ENCODE measurements at places on chromosomes 2 and 18. TPM values are rescaled to one million over a fixed set of nuclear protein-coding genes. Genes with fewer than 3 reads are reported as not detected.

The RTKN gene
- total RNA-seq, result 3.9 TPM

The UPP2 gene
- not detected for total RNA-seq

The COL6A3 gene
- total RNA-seq, result 7.9 TPM

The FAM124B gene
- total RNA-seq, result 2.0 TPM

The SMYD1 gene
- total RNA-seq, result not detected

The COL4A3 gene
- total RNA-seq, result not detected

The CNNM4 gene
- total RNA-seq, result 10.1 TPM

The SNTG2 gene
- not detected for total RNA-seq

The ALLC gene
- not detected for total RNA-seq

The SERPINB2 gene
- total RNA-seq, result not detected

The CNDP1 gene
- total RNA-seq, result 0.09 TPM

The IL1F10 gene
- not detected for total RNA-seq

DNA sequence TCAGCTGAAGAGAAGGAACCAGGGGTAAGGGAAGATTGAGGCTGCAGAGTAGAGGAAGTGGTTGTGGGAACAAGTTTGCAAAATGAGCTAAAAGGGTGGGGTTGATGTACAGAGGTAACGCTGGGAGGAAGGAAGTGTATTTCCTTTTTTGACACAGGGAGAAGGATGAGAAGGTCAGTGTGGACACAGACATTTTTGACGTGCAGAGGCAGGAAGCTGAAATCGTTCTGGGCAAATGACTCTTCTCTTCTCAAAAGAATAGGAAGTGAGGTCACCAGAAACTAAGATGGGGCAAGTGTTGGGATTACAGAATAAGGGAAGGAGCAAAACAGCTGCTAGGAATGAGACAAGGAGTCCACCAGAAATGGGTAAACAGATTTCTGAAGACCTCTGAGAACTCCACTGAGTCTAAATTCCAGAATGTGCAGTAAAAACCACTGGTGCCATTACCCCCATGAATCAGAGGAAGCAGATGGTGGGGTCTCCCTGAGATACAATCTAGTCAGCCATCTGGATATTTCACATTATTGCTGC, 20.0 kb upstream of the RNF149 start:
- H3K4me3 ChIP-seq, result no peak overlapping the region
- DNase-seq, result peak; percentile 50
- H3K4me1 ChIP-seq, result peaks cover 20% of the 10 kb centered on the region

DNA sequence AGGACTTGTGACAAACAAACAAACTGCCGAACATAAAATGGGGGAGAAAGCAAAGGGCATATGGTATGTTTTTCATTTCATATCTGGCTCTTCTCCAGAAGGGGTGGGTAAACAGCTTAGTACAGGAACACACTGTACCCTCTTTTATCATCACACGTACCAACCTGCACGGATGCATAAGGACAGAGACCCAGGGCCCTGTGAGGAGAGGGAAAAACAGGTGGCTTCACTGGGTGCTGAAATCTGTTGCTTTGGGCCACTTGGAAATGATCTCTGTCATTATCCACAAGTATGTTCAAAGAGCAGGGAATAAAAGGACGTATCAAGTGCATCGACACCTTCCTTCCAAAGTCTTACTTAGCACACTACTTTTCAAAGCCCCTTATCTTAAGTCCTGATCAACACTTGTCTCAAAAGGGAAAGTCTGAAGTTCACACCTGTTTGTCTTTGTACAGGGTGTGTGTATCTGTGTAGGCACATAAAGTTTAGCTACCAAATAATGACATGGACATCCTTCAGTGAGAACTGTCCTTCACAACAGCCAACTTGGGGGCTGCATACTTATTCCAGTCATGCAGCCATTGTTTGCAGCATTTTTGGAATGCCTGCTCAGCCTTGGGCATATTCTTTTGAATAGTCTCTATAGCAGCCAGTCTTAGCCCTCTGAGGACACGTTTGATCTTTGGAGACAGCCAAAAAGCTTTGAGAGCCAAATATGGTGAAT, 60.6 kb downstream of the IRS1 start:
- no peaks in the 10 kb centered on the region for H3K36me3 ChIP-seq
- H3K27me3 ChIP-seq, result peaks cover 12% of the 10 kb centered on the region
- no peak for DNase-seq
- H3K27ac ChIP-seq, result no peak overlapping the region
- peaks cover 1% of the 10 kb centered on the region for H3K4me1 ChIP-seq

- peaks cover 16% of the 10 kb centered on the region for H3K4me1 ChIP-seq
- peak overlapping the region; percentile 31 for H3K27ac ChIP-seq
- H3K27me3 ChIP-seq, result no peaks in the 10 kb centered on the region
- no peaks in the 10 kb centered on the region for H3K36me3 ChIP-seq
- H3K4me3 ChIP-seq, result no peak overlapping the region
Observed at GRCh38 chr2:1518331-1518803, 105.1 kb downstream of the TPO start.

DNA sequence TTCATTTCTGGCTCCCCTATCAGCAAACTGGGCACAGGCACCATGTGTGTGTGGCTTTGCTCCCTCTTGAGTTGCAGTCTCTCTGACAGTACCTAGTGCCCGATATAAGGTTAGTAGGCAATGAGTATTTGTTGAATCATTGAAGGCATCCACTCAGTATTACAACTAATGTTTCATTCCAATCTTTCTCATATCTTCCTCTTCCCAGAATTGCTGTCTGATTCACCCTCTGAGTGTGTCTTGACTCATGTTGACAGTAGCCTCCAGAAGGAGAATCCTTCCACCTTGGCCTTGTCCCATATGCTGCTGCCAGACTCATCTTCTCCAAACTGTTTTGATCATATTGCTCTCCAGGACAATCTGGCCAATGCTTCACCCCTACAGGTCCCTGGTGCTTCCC, 202.5 kb downstream of the LRRTM1 start:
- no peak overlapping the region for H3K27ac ChIP-seq
- H3K27me3 ChIP-seq, result no peaks in the 10 kb centered on the region
- no peak overlapping the region for H3K4me3 ChIP-seq
- H3K4me1 ChIP-seq, result no peaks in the 10 kb centered on the region
- no peaks in the 10 kb centered on the region for H3K36me3 ChIP-seq
- no peak for DNase-seq

DNA sequence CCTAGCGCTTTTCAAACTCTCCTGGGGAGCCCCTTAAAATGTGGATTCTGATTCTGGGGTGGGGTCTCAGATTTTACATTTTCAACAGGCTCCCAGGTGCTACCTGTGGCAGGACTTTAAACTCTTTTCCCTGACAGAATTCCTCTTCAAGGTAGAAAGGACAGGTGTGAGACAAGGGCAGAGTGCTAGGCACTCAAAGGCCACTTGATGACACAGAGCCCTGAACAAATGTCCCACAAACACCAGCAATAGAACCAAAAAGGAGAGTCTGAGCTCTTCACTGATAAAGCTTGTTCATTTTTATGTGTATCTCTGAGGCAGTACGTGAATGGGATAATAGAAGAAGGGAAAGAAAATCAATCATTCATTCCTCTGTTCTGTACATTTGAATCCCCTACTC, 77.7 kb upstream of the PELI1 start:
- H3K4me3 ChIP-seq, result no peak overlapping the region
- peaks cover 1% of the 10 kb centered on the region for H3K27me3 ChIP-seq
- no peak overlapping the region for H3K27ac ChIP-seq

- peaks cover 5% of the 10 kb centered on the region for H3K27me3 ChIP-seq
- H3K4me3 ChIP-seq, result no peak overlapping the region
- no peaks in the 10 kb centered on the region for H3K36me3 ChIP-seq
- H3K27ac ChIP-seq, result no peak overlapping the region
- no peak for DNase-seq
Observed at GRCh38 chr2:195304310-195304709, 352.7 kb upstream of the SLC39A10 start.

DNA sequence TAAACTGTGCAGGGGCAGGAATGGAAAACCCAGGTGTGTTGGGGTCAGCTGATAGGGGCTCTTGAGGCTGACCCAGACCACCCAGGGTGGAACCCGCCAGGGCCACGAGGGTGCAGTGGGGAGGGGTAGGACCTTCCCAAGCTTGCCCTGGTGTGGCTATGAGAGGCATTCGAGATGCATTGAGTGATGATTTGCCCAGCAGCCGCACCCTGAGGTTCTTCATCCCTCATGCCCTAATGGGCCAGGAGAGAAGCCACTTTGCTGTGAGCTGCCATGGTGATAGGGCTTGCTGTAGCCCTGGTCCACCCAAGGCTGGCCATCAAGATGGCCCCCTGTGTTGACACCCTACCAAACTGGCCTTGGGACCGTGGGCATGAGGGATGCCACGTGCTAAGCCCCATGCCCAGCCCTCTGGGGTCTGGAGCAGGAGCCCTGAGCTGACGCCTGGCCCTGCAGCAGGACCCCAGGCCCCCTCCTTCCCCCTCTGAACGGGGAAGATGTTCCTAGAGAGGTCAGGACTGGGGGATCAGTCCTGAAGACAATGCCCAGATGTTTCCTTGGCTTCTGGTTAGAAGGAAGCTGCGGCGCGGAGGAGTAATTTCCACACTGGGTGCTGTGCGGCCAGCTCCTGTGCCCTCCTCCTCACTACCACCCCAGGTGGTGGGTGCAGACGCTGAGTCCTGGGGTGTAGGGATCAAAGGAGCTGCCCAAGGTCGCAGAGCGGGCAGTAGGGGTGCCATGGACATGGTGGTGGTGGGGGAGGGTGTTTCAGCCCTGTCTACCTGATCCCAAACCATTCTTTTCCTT, 122.5 kb upstream of the HDAC4 start:
- H3K4me1 ChIP-seq, result no peaks in the 10 kb centered on the region
- DNase-seq, result no peak
- no peak overlapping the region for H3K4me3 ChIP-seq
- H3K36me3 ChIP-seq, result no peaks in the 10 kb centered on the region
- no peaks in the 10 kb centered on the region for H3K27me3 ChIP-seq
- H3K27ac ChIP-seq, result no peak overlapping the region

DNA sequence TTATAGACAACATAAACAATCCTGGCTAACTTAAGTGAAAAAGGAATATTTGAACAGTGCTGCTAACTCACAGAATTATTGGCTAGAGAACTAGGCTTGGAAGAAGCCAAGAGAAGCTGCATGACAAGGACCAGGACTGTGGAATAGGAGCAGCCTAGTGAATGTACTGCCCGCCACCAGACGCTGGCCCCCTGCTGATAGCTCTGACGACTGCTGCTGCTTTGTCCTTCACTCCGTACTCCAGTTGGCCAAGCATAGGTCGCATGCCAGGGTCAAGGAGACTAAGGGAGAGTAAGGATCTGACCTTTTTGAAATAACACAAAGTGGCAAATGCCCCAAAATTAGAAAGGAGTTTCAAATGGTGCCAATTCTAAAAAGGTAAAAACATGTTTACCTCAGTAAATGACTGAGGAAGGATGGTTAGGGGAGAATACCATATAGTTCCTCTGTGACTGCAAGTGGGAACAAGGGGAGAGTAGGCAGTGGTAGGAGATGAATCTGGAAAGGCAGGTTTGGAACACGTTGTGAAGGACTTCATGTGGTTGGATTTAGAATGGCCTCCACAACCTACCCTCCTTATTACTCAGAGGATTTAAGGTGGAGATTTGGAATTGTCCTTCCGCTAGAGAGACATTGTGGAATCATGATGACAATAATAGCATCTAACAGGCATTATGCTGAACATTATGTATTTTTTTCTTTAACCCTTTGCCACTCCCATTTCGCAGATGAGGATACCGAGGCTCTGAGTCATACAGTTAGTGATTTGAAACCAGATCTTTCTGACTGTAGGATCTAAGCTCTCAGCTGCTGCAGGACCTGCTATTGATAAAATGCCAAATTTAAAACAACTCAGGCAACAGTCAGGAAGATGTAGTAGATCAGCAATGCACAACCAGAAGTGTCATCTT, 19.5 kb downstream of the STRADB start:
- peaks cover 14% of the 10 kb centered on the region for H3K4me1 ChIP-seq
- DNase-seq, result no peak
- no peak overlapping the region for H3K4me3 ChIP-seq
- H3K36me3 ChIP-seq, result peaks cover 46% of the 10 kb centered on the region
- no peaks in the 10 kb centered on the region for H3K27me3 ChIP-seq

DNA sequence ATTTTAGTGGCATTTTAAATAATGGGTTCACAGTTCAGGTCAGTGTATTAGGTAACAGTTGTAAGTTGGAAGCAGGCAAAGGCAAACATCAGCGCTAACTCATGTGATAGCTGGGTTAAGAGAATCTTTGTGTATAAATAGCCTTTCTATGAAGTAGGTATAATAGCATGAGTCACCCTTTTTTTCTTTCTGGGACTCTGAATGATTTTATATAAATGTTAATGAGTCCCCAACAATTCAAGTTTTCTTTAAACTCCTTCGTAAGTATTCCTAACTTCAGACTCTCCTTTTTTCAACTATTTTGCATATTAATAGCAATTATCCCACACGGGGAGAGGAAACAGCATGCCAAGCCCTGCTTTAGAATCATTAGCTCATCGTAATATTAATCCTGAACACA, 384.3 kb downstream of the PIK3C3 start:
- no peaks in the 10 kb centered on the region for H3K27me3 ChIP-seq
- no peaks in the 10 kb centered on the region for H3K36me3 ChIP-seq
- H3K27ac ChIP-seq, result no peak overlapping the region
- H3K4me3 ChIP-seq, result no peak overlapping the region
- DNase-seq, result no peak

GRCh38 chr2:202060218-202060617, 12.8 kb upstream of the KIAA2012 start:
- H3K4me1 ChIP-seq, result no peaks in the 10 kb centered on the region
- H3K27ac ChIP-seq, result no peak overlapping the region
- peaks cover 17% of the 10 kb centered on the region for H3K27me3 ChIP-seq
- no peak overlapping the region for H3K4me3 ChIP-seq

Data from activated T-helper 2 cell treated with anti-CD3 and anti-CD28 coated beads, Interferon-gamma antibody, Interleukin-2, Interleukin-4, amounts not matched to agents 10 μg/mL and 5 μg/mL and 100 μg/mL, durations not matched to agents 14 hours and 24 hours and 36 hours (primary cell).